Omental fat pad (tissue), 4 donors: ENCODE measurements at places on chromosomes 3 and 15. TPM values are rescaled to one million over a fixed set of nuclear protein-coding genes. Genes with fewer than 3 reads are reported as not detected.

GRCh38 chr3:10961921-10962320, 30.6 kb upstream of the SLC6A1 start:
- no peak for DNase-seq

- DNase-seq, result no peak
Measured at GRCh38 chr15:65379986-65380385, 2.2 kb upstream of the IGDCC3 start.

DNA sequence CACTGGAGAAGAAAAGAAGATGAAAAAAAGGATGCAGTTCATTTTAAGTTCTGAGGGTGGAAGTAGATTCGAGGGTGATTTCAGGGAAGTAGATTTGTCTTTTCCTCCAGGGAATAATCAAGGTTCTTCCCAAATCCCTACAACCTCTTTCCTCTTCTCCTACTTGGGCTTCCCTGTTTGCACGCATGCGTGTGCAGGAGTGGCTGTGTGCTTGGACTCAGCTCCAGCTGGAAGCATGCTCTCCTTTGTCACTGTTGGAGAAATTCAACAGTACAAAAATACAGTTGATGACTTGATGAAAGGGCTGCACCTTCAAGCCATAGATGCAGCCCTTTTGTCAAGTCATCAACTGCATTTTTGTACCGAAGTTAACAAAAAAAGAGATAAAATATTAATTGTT, 3.8 kb downstream of the OR5K2 start:
- no peak for DNase-seq

DNA sequence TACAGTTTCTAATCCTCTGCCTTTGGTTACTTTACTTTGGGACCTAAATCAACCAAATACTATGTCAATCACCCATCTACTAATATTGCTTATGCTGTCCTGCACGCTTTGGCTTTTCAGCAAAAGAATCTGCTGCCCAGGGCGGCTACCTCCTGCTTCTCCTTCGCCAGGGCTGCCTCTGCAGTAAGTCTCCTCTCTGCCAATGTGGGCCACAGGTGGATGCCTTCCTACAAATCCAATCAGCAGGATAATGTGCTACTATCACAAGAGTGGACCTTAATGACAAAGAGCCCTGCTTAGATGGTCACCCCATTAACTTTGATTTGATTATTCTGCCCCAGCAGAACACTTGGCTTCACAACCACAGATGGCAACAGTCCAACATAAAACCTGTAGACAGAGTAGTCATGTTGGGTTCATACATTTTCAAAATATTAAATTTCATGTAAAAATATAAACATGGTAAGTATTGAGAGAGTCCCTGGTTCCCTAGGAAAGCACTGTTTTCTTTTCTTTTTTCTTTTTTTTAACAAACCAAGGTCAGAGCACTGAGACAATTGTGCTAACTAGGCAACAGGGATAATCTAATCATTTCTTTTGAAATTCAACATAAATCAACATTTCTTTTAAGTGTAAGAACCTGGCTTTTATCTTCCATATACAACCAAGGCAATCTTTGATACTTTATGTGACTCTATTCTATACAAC, 298.3 kb downstream of the ZBTB20 start:
- no peak for DNase-seq

DNA sequence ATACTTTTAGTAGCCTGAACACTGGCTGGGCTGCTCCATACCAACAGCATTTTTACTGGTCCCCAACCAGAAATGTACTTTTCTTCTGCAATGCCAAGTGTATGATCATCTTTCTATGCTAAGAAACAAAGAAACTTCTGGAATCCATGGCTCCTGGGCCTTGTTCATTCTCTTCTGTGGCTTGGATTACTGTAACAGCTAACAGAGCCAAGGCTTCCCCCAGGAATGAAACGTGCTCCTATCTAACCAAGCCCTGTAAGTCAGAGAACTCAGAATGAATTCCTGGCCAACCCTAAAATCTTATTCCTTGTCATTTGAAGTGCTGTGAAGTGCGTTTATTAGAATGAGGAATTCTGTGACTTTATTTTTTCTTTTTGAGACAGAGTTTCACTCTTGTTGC, 102.9 kb upstream of the RAD18 start:
- no peak for DNase-seq

- DNase-seq, result no peak
Measured at GRCh38 chr15:66707310-66708082, 5.5 kb downstream of the SMAD6 start.

- DNase-seq, result no peak
Measured at GRCh38 chr3:119885746-119886530, 104.0 kb downstream of the NR1I2 start.

GRCh38 chr15:41969851-41970431, 2.4 kb downstream of the EHD4 start:
- DNase-seq, result no peak

- no peak for DNase-seq
Measured at GRCh38 chr3:16816048-16816780, 68.5 kb upstream of the PLCL2 start.

- no peak for DNase-seq
Measured at GRCh38 chr15:70096215-70097062, 1.3 kb downstream of the TLE3 start.

- DNase-seq, result no peak
Measured at GRCh38 chr3:18386274-18386890, 38.8 kb downstream of the SATB1 start.

DNA sequence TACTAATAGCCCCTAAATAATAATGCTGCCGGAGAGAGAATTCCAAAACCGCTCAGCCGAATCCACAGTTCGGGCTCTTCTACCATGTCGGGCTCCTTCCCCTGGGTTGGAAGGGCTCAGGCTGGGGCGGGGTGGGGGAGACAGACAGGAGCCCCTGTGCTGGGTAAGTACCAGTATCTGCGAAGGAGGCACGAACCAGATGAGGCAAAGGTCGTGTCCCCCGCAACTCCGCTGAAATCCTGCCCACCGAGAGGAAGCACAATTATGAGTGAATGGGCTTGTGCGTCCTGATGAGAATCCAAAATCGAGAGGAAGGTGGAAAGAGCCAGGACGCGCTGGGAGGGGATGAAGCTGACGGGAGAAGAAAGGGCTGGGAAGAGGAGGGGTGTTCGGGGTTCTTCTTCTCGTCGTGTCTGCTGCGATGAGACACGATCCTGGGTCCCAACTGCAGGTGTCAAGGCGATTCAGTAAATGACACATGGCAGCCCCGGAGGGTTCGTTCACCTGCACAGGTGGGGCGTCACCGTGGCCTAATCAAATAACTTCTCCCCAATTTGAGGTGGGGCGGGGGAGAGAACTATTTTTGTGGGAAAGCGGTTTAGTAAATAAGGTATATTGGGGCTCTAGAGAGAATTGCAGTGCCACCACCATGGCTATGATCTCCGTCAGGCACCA, 707 bp upstream of the FAM81A start:
- no peak for DNase-seq

DNA sequence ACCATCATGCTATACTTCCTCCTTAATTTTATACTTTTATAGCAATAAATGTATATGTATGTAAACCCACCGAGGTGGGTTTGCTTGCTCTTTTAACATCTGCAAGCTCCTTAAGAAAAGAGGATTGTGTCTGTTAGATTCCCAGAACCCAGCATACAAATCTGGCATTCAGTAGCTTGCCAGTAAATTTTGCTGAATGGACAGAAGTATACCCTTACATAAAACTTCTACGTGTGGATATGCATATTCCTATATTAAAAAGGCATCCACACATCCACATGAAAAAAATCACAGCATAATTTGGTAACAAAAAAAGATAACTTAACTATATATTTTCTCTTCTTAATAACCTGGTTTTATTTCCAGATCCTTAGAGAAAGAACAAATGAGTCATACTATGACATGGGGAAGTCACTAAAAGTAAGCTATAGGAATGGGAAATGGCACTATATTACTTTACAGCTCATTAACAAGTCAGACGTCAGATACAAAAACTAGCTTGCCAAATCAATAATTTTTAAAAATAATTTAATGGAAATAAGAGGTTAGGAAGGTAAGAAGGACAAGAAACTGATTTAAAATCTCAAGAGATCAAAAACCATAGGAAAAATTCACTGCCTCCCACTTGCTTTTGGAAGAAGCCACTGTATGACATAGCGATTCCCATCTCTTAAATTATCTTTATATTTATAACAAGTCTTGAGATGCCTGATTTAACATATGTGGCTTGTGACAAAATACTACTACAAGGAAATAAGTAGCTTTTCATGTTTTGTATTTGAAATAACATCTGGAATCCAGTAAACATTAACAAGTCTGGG, 68.7 kb downstream of the SUMF1 start:
- no peak for DNase-seq

DNA sequence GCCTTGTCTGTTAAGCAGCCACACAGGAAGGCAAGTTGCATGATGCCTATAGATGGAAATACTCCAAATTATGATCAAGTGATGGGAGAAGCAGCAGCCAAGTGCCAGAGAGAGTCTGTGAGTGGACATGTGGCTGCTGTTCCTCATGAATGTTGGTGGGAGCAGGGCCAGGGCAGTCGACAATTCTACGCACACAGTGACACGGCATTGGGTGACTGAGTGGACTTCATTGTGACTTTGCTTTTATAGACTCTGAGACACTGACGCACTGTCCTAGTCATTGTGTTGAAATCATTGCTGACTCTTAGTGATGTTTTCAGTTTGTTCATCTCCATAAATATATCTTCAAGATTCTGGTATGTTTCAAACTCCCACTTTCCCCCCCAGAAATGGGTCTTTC, 246.3 kb upstream of the SEMA6D start:
- no peak for DNase-seq

GRCh38 chr3:118742760-118743159, 291.9 kb downstream of the IGSF11 start:
- no peak for DNase-seq

- no peak for DNase-seq
Measured at GRCh38 chr15:35499723-35500122, 46.2 kb downstream of the DPH6 start.

DNA sequence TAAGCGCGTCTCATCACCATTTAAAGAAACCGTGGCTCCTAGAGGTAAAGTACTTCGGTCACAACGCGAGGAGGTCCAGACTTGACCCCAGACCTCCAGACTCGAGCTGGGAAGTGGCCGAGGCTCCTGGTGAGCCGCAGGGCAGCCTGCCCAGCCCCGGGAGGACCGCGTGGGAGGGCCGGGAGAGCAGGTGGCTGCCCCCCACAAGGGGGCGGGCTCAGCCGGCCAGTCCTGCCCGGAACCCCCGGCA, at the start of gene SLC27A2:
TSS of gene SLC27A2 (plus strand) at position 228 of the 250 bp plus-strand sequence. CDS start 232 bp downstream, outside the sequence.
- DNase-seq, result no peak

GRCh38 chr15:100193277-100193860, 148.4 kb downstream of the ADAMTS17 start:
- DNase-seq, result no peak

GRCh38 chr3:153144779-153145178, 17.2 kb upstream of the RAP2B start:
- no peak for DNase-seq

DNA sequence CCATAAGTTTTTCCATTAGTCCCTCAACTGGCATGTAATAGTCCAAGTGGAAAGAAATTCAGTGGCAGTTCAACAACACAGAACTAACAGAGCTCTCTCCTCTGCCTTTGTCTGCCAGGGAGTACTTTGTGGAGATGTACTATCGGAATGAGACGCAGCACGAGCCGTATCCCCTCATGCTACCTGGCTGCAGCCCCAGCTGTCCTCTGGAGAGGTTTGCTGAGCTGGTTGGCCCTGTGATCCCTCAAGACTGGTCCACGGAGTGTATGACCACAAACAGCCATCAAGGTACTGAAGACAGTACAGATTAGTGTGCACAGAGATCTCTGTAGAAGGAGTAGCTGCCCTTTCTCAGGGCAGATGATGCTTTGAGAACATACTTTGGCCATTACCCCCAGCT, 39.4 kb downstream of the ACP3 start:
- no peak for DNase-seq

DNA sequence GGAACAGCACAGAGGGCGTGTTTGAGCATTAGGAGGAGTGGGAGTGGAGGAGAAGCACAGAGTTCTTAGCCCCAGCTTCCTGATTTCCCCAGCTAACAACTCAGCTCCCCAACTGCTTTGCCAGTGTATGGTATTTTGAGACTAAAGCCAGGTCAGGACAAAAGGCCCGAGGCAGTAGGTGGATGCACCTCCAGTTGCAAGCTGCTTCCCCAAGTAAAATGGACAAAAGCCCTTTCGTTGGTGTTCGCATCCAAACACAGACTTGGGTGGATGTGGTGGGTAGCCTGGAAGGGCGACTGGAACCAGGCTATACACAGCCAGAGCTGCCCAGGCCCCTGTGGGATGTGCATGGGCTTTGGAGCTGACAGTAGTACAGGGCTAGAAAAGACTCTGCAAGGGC, 12.3 kb upstream of the EHD4 start:
- no peak for DNase-seq

DNA sequence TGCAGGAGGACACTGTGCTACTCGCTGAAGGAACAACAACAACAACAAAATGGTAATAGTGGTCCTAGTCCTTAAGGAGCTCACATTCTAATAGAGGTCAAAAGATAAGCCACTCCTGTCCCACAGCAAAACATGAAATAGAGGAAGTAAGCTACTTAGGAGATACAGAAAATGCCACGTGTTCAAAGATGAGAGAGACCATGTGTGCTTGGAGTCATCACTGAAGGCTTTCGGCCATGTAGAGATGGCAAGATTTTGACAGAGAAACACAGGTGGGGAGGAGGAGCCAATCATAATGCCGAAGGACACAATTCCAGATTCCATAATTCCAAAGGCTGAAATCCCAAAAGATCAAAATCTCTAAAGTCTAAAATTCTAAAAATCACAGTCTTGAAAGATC, 24.8 kb upstream of the RIOX2 start:
- DNase-seq, result no peak

DNA sequence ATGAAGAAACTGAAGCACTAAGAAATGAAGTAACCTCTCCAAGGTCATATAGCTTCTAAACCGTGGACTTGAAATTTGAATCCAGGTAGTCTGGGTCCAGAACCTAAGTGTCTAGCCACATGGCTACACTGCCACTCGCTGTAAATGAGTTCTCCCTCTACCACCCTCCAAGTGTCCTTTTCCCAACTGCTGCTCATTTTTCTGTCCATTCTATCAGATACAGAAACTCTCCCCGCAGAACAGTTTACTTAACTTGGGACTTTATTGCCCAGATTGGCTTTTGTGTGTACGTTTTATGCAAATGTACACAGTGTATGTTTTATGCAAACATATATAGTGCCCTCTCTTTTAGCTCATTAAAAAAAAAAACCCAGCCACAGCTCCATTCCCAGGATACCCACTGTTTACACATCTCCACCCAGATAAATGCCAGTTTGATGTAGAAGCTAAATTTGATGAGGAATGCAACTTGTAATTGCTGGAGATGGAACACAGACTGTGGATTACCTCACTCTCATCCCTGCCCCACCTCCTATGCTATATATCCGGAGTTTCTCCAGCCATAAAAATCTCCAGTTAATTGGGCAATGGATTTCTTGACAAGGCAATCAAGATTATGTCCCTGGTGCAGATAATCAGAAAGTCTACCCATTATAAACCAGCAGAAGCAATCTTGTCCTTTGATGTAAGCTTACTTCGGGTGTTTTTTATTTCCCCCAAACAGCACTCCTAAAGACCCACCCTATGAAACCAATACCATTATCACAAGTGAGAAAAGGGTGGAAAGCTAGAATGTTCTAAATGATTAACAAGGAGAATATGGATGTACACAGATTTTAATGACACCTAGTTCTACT, 42.0 kb downstream of the THBS1 start:
- DNase-seq, result no peak

The KCTD6 gene
- 14.7 TPM for total RNA-seq

The STX19 gene
- not detected for total RNA-seq

The TMC3 gene
- total RNA-seq, result not detected

The DNAH12 gene
- 0.31 TPM for total RNA-seq

The IP6K2 gene
- 77.9 TPM for total RNA-seq

The CLDN18 gene
- not detected for total RNA-seq

The ADAMTS7 gene
- 4.4 TPM for total RNA-seq

The P2RY14 gene
- total RNA-seq, result 12.8 TPM

The SMCO1 gene
- not detected for total RNA-seq

The FANCD2OS gene
- total RNA-seq, result not detected

The ADGRG7 gene
- not detected for total RNA-seq
